AG09319 (cell line): ENCODE measurements at places on chromosomes 2 and 18.
A peak's percentile ranks its signal among the peaks of the same experiment; 100 is the strongest.

DNA sequence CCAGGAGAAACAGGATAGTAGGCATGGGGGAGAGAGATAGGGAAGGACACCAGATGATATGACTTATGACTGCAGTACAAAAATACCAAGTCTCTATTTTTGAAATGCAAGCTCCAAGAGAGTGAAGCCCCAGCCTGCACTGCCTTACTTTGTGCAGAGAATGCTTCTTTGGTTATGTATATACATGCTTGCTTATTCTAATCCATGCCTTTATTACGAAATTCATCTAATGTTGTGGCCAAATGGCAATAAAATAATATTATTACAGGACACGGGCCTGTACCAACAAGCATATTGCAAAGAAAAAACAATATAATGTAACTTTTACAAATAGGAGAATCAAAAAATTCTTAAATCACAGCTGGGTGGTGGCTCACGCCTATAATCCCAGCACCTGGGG is 110.8 kb downstream of the BCL11A start:
- DNase-seq: no peak

DNA sequence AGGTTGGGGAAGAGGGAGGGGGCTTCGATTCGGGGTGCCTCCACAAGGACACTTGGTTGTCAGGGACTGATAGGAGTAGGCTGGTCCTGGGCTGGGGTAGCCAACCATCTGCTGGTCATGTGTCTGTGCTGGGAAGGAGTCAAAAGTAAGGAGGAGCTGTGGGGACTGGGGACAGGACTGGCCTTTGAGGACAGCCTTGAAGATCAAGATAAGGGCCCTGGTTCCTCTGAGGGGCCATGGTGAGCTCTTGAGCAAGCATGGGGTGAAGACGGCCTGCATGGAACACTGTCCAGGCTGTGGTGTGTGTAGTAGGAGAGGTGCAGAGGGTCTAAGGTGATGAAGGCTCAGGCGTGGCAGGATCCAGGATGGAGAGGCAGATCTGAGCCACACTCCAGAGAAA is 1.7 kb downstream of the CYP27A1 start:
- no peak for DNase-seq

GRCh38 chr2:222671259-222672067 is at the start of gene MOGAT1:
Gene MOGAT1 (plus strand): TSS chr2:222671658. CDS start chr2:222671786, 128 bp downstream.
- no peak for DNase-seq

DNA sequence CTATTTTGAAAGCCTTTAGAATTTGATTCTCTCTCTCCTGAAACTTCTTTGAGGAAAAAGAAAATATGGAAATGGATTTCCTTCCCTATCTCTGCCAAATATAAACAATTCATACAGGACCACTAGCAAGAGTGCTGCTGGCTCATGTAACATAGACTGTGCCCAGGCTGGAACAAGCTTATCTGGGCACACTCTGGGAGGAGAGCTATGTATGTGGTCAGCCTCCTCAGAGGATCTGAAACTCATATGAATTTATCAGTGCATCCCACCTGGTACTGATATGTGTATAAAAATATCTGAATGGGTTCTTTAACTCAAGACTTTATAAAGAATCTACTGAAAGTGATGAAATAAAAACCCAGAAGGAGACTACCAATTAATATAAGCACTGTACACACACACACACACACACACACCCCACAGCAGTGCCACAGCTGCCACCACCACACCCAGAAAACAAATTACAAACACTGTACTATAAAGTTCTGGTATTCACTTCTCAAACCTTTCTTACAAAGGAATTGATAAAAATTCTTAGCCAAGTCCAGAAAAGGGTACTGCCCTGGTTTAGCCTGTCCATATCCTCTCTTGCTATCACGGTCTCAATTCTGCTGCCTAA is 115.6 kb downstream of the IRS1 start:
- DNase-seq: no peak

DNA sequence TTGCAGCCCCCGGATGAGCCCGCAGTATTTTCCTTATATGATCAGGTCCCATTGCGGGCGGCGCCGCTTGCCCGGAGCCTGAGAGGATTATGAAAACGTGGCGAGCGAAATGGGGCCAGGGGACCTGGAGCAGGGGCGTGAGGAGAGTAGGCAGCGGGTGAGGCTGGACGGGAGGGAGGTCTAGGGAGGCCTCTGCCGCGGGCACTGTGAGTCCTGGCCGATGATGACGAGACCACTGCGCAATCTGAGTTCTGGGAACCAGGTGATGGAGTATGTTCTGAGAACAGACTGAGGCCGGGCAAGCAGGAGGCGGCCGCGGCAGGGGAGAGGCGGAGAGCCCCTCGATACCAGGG is 790 bp upstream of the ACAA2 start:
- DNase-seq: peak; percentile 15

GRCh38 chr2:44358503-44358902 is 2.8 kb downstream of the PREPL start:
- DNase-seq: no peak

- DNase-seq: no peak
These were observed 520.1 kb downstream of the PIK3C3 start for GRCh38 chr18:42475157-42475556.

GRCh38 chr2:226934546-226935201 is 98.8 kb downstream of the RHBDD1 start:
- no peak for DNase-seq

DNA sequence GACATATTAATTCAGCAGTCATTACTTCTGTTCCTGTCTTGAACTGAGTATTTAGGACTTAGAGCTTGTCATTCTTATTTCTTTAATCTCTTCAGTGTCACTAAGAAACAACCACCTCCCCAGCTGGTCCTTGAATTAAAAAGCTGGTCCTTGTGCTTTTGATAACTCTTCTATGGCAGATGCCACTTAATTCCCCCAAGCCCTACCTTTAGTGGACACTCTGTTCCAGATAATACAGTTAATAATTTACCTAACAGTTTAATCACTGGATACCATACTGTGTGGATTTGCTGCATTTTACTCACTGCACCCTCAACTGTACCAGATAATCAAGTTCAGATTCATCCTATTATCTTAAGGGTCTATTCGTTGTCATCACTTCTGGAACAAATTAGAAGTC is 73.1 kb downstream of the SKA1 start:
- no peak for DNase-seq

GRCh38 chr2:47272031-47272864 is 117.1 kb upstream of the STPG4 start:
- DNase-seq: peak; percentile 37

DNA sequence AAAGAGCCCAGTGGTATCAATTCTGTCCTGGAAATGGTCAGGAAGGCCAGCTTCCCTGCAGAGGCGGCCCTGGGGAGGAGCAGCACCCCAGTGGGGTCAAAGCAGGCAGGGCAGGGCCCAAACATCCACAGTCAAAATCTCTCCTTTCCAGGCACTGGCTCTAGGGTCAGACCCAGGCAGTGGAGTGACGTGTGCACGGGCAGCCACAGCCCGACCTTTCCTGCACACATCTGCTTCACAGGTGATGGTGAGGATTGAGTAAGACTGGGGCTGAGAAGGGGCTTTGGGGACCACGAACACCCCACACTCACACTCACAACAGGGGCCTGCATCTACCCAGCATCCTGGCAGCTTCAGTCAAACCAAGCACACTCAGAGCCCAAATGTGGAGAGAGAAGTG is 97.8 kb upstream of the GLI2 start:
- no peak for DNase-seq

DNA sequence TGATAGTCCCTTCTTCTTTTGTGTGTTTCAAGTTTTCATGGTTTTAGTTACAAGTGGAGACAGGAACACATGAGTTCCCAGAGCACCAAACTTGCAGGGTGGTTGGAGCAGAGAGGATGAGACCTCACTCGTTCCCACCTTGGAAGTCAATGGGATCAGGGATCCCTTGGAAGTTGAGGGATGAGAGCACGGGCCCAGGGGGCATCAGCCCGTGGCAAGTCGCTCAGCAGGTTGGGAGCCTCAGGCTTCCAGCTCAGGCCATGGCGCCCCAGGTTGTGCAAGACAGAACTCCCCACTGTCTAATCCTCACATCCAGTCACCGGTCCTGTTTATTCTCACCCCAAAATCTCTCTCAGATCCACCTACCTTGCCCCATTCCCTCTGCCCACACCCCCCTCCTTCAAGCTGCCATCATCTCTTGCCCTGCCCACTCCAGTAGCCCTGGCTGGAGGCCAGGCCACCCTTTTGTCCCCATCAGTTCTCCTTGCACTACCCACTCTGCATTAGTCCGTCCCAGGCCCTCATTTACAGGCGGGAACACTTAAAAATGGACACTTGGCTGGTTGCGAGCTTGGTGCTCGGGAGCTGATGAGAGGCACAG is 37.6 kb upstream of the FOSL2 start:
- DNase-seq: no peak

DNA sequence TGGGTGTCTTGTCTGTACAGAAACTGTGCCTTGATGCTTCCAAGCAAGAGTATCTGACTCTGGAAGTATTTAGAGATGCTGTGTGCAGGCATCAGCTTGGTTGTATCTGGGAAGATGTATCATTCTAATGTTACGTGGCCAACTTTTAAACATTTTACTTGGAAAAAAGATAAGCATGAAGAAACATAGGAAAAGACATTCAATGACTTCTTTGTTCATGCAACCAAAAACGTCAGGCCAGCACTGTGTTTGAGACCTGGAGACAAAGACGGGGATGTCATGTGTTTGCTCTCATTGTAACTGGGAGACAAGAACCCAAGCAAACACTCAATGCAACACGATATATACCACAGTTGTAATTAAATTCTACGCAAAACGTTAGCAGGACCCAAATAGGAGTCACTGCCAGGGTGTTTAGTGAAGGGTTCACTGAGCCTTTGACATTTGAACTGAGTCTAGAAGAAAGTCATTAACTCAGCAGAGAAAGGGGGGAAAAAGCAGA is 8.9 kb upstream of the SESTD1 start:
- DNase-seq: no peak

GRCh38 chr2:118013221-118013723 is 598 bp downstream of the CCDC93 start:
- no peak for DNase-seq

DNA sequence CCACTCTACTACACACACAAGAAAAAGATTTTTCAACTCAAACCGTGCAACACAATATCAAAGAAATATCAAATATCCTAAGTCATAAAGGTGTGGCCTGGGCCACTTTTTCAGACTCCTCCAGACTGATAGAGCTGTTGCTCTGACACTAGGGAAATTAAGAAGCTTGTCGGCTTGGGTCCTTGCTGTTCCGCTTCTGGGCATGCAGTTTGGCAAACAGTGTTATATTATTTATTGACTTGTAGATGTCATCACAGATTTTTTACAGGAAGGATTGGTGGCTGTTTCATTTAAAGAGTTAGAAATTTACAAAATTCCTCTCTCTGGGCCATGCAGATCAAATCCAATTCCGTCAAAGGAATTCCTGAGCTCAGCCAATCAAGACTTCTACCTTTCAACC is 98.3 kb upstream of the MSH2 start:
- DNase-seq: no peak

- peak; percentile 22 for DNase-seq
These were observed 45.4 kb downstream of the RASGRP3 start for GRCh38 chr2:33521791-33522281.

GRCh38 chr2:68687018-68687417 is 43.6 kb downstream of the PROKR1 start:
- DNase-seq: no peak

DNA sequence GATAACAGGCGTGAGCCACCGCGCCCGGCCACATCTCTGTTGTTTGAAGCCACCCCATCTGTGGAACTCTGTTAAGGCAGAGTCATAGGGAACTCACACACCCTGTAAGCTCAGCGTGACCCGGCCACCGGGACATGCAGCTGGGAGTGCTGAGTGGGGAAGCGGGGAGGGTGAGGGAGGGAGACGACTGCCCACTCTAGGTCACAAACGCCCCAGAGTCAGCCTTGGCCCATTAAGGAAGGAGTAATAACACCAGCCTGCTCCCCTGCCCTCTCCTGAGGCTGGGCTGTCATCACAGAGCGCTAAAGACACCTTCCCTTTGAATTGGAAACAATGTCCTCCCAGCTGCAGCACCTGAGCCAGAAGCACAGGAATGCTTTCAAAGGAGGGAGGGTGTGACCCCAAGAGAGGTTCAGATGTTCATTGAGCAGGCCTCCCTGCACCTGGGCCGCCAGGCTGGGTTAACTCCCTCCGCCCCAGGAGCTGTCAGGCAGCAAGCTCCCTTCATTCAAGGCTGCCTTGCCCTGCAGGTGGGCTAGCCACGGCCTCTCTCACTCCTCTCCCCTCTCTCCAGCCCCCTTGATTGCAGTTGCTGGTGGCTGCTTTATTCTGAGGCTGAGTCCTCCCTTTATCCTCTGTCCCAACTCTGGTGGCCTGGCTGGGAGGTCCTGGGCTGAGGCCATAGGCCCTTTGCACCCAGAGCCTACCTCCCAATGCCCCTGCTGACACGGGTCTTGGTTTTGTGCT is 77.2 kb upstream of the HPCAL1 start:
- no peak for DNase-seq

DNA sequence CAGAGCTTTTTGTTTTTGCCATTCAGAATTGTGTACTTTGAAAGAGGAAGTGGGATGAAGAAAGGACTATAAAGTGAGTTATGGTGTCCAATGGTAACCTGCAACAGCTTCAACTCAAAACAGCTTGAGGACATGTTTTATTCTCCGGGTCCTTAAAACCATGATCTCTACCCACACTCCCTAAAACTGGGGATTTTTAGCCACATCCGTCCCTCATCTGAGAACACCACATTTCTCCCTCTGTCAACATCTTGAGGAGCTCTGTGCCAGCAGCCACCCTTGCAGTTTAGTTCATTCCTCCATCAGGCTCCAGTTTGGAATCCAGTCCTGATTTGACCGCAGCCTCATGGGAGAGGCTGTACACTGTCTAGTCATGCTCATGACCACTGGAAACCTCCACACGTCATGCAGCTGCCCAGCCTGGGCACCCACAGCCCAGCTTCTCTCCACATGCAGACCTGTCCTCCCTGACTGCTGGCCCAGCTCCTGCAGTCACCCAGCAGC is 62.6 kb downstream of the C18orf63 start:
- DNase-seq: no peak
